BJ (cell line): ENCODE measurements at places on chromosomes 4 and X. TPM values are rescaled to one million over a fixed set of nuclear protein-coding genes. Genes with fewer than 3 reads are reported as not detected.

- no peak for DNase-seq
These were observed 220.1 kb upstream of the PSAPL1 start for GRCh38 chr4:7654550-7655445.

DNA sequence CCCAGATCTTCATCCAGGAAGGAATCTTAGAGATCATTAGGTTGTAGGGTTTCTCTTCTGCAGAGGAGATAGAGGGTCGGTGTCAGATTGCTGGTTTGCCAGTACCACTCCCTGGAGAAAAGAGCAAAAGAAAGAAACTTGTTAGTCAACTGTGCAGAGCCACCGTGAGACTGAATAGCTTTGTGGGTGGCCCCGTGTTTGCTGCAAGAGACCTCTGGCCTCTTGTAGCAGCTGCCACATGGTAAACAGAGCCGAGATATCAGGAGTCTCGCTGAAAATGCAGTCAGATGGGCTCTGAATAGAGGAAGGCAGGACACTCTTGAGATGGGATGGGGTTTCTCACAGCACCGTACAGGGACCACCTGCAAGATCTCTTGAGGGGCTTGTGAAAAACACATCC lies 149.7 kb downstream of the PTTG2 start:
- DNase-seq, result no peak

- no peak for DNase-seq
These were observed 1.7 kb downstream of the CNOT6L start for GRCh38 chr4:77817304-77818072.

GRCh38 chr4:37430718-37431416 lies 186.3 kb downstream of the NWD2 start:
- DNase-seq, result no peak

DNA sequence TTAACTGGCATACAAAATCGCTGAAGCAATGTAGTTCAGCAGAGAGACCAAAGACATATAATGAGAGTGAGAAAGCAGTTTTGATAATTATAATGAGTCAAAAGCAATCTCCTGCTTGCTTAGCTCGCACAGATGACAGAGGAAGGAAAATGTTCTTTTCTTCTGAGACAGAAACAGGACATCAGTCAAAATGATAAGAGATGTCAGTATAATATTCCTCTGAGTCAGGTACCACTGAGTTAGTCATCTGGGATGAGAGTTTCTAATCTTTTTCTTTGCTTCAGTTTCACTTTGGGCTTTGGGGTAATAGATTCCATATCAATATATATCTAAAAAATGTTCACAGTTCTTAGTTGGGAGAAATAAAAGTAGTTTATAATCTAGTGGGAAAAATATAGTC lies 387.2 kb downstream of the PCDH7 start:
- no peak for DNase-seq

CDKL5 gene
- 5.1 and 6.1 TPM in 2 replicates for polyA plus RNA-seq

SYNPO2 gene
- polyA plus RNA-seq, result 33.8 and 39.9 TPM in 2 replicates

- no peak for DNase-seq
These were observed 282.0 kb upstream of the DKK2 start for GRCh38 chr4:107318078-107318477.

- no peak for DNase-seq
These were observed 6.8 kb upstream of the G3BP2 start for GRCh38 chr4:75679876-75680575.

- DNase-seq, result no peak
These were observed 8.9 kb upstream of the NAP1L5 start for GRCh38 chr4:88706574-88706973.

- DNase-seq, result no peak
These were observed 187.9 kb downstream of the MAB21L2 start for GRCh38 chr4:150769845-150770244.

DNA sequence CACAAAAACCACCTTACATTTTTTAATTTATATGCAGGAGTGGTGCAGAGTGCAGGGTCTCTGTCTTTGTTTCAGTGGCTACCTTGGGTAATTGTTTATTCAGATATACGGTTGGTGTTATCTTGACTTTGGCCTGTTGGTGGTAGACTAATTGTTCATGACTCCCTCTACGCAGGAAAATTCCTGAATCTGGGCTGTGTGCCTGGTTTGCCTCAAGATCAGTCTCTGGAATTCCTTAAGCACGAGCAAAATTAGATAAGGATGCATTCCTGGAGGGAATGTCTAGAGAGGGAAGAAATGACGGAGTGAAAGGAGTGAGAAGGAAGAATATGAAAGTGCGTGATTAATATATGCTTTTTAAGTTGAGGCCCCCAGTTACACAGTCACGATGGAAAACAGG lies 576.9 kb upstream of the PCDH10 start:
- DNase-seq, result no peak

F8A3 gene
- 0.05 TPM in 1 of 2 replicates, not detected in the other for polyA plus RNA-seq

NALF2 gene
- not detected in 2 replicates for polyA plus RNA-seq

NAP1L3 gene
- 0.52 and 0.83 TPM in 2 replicates for polyA plus RNA-seq

GRCh38 chr4:1578251-1578773 lies 105.8 kb downstream of the FAM53A start:
- no peak for DNase-seq
